NCI-H1417 treated with DMSO at 0.1 percent for 48 hours (cell line): ENCODE measurements at places on chromosomes 2 and 18.
A peak's percentile ranks its signal among the peaks of the same experiment; 100 is the strongest.

DNA sequence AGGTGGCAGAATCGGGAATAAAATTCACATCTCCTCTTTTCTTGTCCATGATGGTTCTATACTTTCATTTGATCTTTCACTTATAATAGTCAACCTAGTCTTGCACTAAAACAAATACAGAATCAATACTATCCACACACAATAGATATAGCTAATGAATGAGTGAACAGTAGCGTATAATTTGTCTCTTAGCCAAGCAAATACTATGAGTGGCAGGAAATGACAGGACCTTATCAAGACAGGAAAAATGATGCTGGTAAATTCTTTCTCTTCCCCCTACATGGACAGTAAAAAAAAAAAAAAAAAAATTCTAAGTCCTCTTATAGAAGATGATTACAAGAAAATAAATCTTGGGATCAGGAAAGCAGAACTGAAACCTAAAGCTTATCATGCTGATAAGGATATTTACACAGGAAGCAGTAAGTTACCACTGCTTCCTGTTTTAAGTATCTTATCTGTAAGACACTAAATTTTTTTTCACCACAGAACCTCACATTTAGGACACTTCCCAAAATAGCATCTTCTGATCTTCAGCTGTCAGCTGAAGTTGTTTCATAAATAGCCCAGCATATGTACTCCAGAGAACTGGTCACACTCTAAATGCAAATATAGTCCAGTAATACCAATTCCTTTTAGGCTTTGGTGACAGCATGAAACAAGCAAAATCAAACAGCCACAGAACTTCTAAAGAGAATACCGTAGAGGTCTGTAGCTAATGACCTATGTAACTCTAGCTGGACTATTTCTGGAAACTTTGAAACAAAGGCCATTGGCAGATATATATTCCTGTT lies 27.0 kb downstream of the IRS1 start:
- no peak for DNase-seq

- DNase-seq, result no peak
Measured at GRCh38 chr2:28430377-28430765, 37.7 kb downstream of the FOSL2 start.

DNA sequence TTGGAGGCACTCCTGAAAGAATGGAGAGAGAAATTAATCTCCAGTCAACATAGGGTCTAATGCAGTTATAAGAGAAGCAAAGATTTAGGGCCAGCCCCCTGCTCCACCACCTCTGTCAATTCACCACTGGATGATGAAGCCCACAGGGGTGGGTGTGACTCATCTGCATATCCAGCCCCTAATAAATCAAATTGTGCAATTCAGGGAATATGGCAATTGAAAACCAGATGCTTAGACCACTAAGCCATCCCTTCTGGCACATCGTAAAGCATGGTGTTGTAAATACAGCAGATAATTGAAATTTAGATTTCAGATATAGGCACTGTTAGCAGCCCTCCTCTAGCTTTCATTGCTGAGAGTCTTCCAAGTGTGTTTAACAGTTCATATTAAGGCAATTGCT lies 541.4 kb downstream of the PARD3B start:
- DNase-seq, result no peak

DNA sequence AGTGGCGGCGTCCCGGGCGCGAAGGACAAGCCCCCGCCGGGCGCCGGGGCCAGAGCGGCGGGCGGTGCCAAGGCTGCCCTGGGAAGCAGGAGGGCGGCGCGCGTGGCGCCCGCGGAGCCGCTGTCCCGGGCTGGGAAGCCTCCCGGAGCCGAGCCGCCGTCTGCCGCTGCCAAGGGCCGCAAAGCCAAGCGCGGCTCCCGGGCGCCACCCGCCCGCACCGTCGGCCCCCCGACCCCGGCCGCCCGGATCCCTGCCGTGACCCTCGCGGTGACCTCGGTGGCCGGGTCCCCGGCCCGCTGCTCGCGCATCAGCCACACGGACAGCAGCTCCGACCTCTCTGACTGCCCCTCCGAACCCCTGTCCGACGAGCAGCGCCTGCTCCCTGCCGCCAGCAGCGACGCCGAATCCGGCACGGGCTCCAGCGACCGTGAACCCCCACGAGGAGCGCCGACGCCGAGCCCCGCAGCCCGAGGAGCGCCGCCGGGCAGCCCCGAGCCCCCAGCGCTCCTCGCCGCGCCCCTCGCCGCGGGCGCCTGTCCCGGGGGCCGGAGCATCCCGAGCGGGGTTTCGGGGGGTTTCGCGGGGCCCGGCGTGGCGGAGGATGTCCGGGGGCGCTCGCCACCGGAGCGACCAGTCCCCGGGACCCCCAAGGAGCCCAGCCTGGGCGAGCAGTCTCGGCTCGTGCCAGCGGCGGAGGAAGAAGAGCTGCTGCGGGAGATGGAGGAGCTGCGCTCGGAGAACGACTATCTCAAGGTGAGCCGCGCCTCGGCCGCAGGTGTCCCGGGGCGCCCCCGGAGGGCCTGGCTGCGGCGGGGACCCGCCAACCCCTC lies 820 bp downstream of the MTCL1 start:
- DNase-seq, result no peak

DNA sequence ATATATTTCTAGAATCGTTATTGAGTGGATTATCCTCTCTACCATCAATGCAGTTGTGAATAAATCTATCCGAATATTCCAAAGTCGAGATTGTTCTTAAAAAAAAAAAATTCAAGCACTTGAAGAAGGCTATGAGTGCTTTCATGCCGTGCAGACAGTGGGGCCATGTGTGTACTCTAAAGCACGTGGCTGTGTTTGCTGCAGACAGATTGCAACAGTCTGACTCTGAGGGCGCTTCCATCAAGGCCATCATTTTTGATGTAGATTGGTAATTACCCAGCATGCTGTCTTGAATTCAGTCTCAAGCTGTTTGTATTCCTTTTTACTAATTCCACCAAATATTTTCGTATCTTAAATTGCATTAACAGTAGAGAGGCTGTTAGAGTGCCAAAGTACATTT lies 325.9 kb upstream of the LINC00305 start:
- DNase-seq, result peak; percentile 35

DNA sequence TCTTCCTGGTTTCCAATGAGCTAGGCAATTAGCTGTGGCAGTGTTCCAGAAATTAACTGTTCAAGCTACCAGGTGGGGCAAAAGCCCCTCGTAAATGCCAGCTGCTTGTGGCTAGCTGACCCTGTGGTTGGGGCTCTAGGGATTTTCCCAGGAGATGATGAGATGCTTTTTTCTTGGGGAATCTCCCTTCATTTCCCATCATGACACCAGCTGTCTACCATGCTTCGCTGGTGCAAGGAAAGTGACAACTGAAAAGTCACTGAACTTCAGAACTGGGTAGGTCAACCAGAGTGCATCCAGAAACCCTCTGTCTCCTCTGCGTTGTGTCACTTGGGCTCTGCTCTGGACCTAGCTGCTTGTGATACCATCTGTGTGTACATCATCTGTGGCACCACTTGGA lies 386.5 kb upstream of the DCC start:
- DNase-seq, result no peak

- DNase-seq, result no peak
Measured at GRCh38 chr2:240911641-240912265, 5.6 kb downstream of the CROCC2 start.

- no peak for DNase-seq
Measured at GRCh38 chr2:3738454-3738853, 35.1 kb downstream of the DCDC2C start.

GRCh38 chr2:147546109-147546508 lies 298.7 kb upstream of the ACVR2A start:
- no peak for DNase-seq

- DNase-seq, result no peak
Measured at GRCh38 chr2:128520791-128521190, 202.1 kb upstream of the HS6ST1 start.

DNA sequence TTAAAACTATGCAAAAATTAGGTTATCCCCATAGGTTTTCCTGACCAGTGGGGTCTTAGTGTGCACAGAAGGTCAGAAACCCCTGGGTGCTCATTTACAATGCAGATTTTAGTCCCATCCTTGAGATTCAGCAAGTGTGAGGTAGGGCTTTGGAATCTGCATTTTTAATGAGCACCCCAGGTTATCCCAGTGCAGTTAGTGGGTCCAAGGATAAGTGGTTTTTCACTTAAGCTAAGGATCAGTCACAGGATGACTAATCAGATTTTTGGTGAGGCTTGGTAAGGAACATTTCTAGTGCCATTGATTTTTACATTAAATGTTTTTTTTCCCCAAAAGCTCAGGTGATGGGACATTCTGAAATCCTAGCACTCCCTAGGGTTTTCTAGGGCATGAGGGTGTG lies 50.7 kb upstream of the MGAT5 start:
- DNase-seq, result no peak
